ENCODE measurements at places on chromosomes 16 and 17.

- no peak for DNase-seq
Measured at GRCh38 chr16:72788269-72788809, 259.6 kb downstream of the ZFHX3 start.

GRCh38 chr17:10116267-10116666, 82.1 kb downstream of the GAS7 start:
- DNase-seq = no peak

- no peak for DNase-seq
Measured at GRCh38 chr16:2093793-2094192, 41.9 kb downstream of the PKD1 start.

DNA sequence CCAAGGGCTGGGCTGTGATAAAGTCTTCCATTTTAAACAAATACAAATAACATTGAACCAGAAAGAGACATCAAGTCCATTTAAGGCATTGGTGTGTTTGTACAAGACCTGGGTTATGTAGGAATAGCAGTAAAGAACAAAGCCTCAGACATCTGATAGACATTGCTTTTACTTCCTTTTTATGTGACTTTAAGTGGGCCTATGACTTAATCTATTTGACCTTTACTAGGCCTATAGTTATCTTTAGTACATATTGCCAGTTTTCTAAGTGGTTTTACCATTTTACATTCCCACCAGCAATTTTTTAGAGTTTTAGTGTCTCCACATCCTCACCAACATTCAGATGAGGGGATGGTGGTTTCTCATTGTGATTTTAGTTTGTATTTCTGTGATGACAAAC, 298.8 kb downstream of the ZFHX3 start:
- no peak for DNase-seq

DNA sequence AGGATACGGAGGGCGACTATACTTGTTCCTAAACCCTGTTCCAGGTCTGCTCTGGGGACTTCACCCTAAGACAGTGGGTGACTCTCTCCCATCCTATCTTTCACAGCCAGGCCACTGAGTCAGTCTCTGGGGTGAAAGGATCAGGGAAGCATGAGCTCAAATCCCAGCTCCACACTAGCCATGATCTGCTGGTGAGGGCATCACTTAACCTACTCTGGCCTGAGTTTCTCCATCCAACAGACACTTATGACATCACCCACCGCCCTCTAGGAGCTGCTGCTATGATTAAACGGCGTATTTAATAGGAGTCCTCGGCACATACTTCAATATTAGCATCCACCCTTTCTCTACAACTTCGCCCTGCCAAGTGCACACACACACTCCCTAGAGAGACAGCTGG, 10.1 kb downstream of the GAST start:
- no peak for DNase-seq

DNA sequence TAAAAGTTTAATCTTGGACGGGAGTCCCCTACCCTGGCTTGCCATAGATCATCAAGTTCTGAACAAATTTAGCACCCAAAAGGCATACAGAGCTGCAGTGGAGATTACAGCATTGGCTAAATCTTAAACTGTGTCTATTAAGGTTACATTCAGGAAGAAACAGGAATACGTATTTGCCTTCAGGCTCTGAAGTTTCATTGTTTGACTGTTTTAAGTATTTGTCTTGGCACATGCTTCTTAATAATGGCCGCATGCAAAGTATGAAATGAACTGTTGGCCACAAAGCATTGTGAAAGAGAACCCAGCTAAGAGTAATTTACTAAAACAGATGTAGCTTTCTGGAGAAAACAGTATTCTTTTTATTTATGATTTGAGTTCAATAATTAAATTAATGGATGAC, 63.9 kb upstream of the CNEP1R1 start:
- DNase-seq = no peak

DNA sequence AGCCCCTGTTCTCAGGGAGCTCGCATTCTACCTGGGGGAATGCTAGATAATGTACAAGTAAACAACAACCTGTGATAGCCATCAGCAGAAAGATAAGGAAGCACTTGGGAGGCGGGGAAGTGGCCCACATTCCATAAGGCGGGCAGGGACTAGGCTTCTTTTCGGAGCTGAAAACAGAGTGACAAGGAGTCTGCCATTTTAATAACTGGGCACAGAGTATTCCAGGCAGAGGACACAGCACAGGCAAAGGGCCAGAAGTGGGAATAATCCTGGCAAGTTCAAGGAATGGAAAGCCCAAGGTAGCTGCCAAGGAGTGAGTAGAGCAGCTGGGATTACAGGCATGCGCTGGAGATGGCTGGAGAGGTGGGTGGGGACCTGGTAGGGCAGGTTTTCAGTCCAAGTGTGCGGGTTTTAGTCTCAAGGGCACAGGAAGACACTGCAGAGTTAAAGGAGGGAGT, 24.3 kb downstream of the USP43 start:
- no peak for DNase-seq

DNA sequence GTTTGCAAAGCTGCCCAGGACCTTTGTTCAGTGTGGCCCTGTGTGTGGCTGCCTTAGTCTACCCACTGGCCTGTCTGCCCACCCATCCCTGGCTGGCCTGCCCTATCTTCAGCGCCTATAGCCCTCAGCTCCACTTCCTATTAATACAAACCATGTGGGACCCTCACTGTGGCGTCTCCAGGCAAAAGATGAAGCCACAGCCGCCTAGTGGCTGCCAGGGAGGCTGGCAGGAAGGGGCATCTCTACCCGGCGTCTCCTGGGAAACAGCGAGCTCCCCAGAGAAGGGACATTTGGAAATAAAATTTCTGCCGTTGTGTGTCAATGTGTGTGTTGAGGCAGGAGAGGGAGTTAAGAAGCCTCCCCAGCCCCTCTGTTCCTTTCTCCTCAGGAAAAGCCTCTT, 31.5 kb downstream of the NEUROD2 start:
- DNase-seq = no peak

DNA sequence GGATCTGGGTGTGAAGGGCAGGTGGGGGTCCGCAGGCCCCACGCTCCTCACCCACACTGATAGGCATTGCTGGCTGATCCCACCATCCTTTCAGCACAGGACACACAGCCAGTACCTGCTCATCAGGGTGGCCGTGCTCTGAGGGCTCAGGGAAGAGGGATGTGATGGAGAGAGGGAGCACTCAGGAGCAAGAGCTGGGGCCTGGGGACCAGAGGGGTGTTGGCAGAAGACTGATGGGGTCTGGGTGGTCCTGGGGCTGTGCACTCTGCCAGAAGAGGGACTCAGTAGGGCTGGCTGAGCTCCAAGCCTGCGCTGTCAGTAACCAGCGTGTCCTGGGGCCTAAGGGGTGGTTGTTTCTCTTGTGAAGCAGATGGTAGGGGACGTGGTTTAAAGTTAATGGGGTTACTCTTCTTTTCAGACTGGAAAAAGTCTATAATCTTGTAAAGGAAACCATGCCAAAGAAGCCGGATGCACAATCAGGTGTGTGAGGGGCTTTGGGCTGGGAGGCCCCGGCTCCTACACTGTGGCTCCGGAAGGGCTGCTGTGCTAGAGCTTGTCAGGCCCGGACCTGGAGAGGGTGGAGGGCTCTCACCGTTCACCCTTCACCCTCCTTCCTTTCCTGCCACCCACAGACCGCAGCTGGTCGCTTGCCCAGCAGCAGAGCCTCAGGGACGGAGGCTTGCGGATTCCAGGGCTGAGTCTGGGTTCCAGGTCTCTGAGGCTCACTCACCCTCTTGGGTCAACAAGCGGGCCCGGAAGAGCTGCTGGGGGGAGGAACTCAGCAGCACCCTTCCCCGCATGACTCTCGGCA, 27.8 kb downstream of the POLR3E start:
- DNase-seq = no peak

GRCh38 chr17:8226536-8227237, 16.3 kb upstream of the AURKB start:
- no peak for DNase-seq

- DNase-seq = no peak
Measured at GRCh38 chr17:1545618-1546017, 17.0 kb downstream of the PITPNA start.

GRCh38 chr16:31519759-31520431, 7.8 kb upstream of the AHSP start:
- no peak for DNase-seq

GRCh38 chr16:22691335-22691734, 122.6 kb upstream of the HS3ST2 start:
- no peak for DNase-seq

- no peak for DNase-seq
Measured at GRCh38 chr16:50323335-50324011, 45.3 kb downstream of the BRD7 start.

DNA sequence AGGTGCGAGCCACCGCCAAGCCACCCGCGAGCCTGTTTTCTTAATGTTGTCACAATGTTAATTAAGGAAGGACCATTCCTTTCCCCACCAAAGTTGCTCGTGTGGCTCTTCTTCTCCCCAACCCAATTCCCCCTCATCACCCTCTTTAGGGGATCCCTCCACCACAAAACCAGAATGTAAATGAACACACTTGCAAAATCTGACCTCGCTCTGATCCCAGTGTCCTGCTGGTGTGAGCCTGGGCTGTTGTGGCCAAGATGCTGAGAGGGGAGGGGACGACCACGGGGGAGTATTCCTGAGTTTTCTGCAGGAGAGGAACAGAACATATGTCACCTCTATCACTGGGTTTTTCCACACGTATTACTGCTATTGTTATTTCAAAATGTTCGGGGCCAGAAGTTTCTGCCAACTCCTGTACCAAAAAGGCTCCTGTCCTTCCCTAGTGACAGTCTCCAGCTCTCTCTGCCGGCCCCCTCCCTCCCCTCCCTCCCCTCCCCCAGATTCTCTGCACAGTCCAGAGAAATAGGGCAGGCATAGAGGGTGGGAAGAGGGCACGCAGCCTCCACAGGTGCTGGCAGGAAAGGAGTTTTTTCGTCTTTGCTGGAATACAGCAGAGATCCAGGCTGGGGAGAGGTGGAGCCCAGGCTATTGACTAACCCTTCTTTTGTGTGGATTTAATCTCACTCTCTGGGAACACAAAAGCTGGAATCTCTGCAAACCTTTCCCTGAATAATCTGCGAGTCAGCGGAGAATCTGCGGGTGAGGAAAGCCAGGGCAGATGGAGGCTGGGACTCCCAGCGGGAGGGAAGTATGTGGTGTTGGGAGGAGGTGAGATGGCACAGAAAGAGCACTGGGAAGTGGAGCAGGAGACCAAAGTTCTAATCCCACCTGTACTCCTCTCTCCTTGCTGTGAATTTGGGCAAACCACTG, 4.5 kb upstream of the CA4 start:
- no peak for DNase-seq

DNA sequence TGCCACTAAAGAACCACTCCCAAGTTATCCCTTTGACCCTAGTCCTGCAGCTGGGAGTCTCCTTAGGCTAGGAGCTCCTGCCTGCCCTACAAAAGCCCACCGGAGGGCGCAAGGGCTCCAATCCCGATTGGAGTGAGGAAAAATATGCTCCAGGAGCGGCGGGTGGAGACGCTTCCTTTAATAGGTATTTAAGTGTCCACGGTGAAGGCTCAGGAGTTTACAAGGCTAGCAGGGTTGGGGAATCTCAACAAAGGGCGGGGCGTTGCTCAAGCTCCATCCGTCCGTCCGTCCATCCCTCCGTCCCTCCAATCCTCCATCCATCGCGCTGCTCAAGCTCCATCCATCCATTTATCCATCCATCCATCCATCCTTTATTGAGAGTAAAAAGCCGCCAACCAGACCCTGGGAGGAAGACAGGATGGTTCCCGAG, 556 bp upstream of the SPNS1 start:
- DNase-seq = no peak

- DNase-seq = no peak
Measured at GRCh38 chr17:40171750-40172149, 5.5 kb upstream of the RAPGEFL1 start.

GRCh38 chr16:65414284-65414984, 292.6 kb upstream of the CDH11 start:
- no peak for DNase-seq

DNA sequence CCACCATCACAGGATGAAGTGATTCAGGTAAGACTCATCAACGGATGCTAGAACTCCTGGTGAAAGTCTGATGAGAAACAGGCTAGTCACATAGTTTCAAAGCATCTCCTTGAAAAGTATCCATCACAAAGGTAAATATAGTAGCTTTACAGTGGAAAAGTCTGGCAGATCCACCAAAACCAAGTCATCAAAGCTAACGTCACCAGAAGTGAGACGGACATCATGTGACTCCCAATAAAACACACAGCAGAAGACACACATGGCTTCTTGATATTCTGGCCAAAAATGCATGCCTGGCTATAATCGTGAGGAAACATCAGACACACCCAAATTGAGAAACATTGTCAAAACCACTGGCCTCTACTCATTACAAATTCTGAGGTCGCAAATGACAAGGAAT, 17.9 kb upstream of the TRPV3 start:
- DNase-seq = no peak

GRCh38 chr16:5228369-5228768, 130.8 kb upstream of the EEF2KMT start:
- DNase-seq = no peak

DNA sequence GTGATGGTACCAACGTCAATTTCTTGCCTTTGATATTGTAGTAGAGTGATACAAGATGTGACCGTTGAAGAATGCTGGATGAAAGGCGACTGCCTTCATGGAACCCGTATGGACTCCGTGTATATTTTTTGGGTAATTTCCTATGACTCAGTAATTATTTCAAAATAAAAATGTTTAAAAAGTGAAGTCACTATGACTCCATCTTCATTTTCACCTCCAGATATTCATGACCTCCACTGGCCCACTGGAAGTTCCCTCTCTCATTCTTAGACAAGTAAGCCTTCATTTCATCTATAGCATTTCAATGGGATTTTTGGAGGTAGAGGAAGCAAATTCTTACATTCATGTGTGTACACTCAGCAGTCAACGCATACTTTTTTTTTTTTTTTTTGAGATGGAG, 111.8 kb upstream of the NUDT7 start:
- no peak for DNase-seq

- DNase-seq = no peak
Measured at GRCh38 chr17:17106756-17107155, 64.5 kb downstream of the MPRIP start.

DNA sequence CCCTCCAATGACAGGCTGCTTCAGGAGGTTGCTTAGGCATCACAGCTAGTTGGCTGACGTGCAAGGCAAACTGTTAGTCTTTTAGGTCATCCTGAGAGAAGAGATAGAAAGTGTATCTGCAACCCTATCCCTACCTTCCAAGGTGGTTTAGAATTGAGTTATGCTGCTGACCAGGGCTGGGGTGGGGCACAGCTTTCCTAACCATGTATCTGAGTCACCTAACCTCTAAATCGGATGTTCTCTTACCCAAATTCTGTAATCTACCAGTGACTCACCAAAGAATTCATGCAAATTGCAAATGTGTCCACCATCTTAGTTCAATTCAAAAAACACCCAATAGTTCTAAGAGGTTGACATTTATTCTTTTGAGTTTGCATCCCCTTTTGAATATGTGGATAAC, 107.2 kb upstream of the DYNLRB2 start:
- DNase-seq = no peak

- DNase-seq = peak; percentile 83
Measured at GRCh38 chr16:85615852-85616606, 2.9 kb downstream of the GSE1 start.

GRCh38 chr17:48830840-48831548, at the start of gene CALCOCO2:
TSS of gene CALCOCO2 (plus strand) at chr17:48831035. CDS start at chr17:48841708, 10,673 bp downstream.
- DNase-seq = peak; percentile 89

DNA sequence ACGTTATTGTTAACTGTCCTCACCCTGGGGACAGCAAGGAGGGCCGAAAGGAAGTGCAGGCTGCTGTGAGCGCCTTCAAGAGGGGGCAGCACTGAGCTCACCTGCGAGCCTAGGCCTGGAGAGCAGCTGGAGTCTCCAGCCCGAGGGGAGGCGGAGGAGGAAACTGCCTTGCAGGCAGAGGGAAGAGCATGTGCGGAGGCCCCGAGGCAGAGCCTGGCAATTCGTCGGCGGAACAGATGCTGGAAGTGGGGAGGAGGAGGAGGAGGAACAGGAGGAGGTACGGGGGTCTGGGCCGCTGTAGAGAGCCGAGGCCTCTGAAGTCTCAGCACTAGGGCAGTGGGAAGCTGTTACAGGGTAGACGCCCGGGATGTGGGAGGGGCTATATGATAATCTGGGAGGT, 49.6 kb upstream of the PLCG2 start:
- no peak for DNase-seq
